Activated T-helper 1 cell treated with anti-CD3 and anti-CD28 coated beads, Interleukin-2, amount 50 U/mL, for 16 hours (primary cell): ENCODE measurements at places on chromosomes 2 and 18.

- no peak for DNase-seq
Measured at GRCh38 chr2:65686928-65687521, 254.6 kb upstream of the SPRED2 start.

DNA sequence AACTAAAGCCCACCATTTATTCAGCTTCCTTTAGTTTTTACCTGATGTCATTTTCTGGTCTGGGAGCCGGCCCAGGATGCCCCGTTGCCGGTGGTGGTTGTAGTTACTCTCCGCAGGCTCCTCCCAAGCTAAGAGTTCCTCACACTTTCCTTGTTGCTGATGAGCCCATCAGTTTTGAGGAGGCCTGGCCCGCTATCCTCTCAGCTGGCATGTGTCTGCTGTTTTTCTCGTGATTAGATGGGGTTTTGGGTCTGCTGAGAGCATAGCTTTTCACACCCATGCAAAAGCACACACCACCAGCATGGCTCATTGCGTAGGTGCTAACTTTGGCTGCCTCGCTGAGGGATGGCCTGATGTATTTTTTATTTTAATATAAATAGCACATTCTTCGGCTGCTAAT is 72.1 kb downstream of the PSMG2 start:
- DNase-seq: no peak

- DNase-seq: peak; percentile 19
Measured at GRCh38 chr2:233418761-233419546, 64.7 kb downstream of the DGKD start.

GRCh38 chr2:106156305-106157296 is 37.5 kb downstream of the UXS1 start:
- DNase-seq: no peak

- DNase-seq: no peak
Measured at GRCh38 chr2:147657086-147658000, 187.5 kb upstream of the ACVR2A start.

- DNase-seq: peak; percentile 83
Measured at GRCh38 chr2:55419679-55420438, at the start of gene CCDC88A. TSS of gene CCDC88A (minus strand) at chr2:55419856. CDS start at chr2:55419079, 777 bp downstream.

DNA sequence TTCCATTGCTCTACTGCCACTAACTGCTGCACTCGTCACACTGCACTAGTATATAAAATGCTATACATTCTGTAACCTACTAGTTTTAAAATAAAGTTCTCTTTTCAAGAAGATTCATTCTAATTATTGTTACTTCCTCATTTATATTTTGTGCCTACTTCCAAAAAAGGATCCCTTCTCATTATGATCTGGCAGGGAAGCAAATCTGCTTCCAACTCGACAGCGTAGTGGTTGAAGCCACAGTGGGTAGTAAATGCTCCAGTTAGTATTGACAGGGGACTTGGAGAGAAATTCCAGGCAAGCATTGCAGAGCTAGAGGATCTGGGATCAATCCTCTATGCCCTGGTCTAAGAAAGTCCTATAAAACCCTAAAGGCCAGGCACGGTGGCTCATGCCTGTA is 53.3 kb upstream of the AP1S3 start:
- DNase-seq: no peak

DNA sequence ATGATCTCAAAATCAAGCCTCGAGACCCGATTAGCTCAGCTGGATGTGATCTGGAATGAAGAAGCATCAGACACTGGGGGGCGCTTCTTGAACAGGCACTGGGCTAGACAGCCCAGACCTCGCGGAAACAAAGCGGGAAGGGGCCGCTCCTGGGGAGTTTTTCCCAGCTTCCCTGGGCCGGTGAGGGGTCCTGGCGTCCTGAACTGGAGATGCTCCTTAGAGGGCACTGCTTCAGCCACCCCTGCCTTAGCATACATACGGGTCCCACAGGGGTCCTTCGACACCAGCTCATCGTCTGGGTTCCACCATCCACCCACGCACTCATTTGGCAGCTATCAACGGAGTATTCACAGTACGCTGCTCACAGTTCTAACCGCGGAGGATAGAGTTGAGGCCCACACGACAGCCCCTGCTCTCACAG is 146.7 kb downstream of the TSN start:
- DNase-seq: no peak

DNA sequence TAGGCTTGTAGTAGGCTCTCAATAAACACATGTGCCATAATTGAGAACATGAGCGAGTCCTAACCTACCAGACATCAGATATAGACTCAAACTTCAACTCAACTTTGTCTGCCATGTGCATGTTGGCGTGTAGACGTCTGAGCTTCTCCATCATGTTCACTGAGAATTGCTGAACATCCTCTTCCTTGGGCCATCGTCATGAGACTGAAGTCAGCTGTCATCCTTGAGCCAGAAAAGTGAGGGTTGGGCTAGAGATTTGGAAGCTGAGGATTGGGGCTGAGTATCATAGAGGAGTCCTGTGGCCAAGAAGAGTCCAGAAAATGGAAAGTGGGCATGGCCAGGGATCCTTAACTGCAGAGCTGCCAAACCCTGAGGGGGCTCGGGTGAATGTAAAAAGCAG is 7.8 kb upstream of the EFR3B start:
- DNase-seq: no peak
